ENCODE measurements at places on chromosomes 2 and 18.

GRCh38 chr18:63132819-63133200 is 186.8 kb downstream of the BCL2 start:
- DNase-seq = no peak

DNA sequence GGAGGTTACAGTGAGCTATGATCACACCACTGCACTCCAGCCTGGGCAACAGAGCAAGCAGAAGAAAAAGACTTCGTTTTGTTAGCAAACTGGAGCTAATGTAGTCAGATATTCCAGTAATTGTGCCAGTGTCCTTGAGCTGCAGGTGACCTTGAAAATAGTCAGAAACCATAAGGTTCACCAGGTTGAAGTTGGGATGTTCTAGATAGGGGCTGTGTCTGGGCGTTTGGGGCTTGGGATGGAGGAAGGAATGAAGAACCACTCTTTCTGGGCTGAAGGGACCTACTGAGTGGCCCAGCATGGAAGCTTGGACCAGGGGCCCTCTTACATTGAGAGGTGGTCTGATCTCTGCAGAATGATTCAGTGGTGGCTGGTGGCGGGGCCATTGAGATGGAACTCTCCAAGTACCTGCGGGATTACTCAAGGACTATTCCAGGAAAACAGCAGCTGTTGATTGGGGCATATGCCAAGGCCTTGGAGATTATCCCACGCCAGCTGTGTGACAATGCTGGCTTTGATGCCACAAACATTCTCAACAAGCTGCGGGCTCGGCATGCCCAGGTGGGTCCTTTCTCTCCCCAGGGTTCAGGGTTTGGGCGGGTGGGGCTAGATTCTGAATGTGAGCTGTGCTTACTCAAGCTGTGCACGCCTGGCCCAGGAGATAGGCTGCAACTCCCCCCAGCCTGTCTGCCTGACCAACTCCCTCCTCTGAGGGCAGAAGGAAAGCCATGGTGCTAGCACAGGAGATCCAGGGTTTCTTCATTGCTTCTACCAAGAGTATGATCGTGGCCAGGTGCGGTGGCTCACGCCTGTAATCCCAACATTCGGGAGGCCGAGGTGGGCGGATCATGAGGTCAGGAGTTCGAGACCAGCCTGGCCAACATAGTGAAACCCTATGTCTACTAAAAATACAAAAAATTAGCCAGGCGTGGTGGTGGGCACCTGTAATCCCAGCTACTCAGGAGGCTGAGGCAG is 17.1 kb downstream of the CCT7 start:
- DNase-seq = no peak

GRCh38 chr2:72917138-72917876 is at the start of gene EMX1:
Gene EMX1, plus strand, starts transcription at chr2:72917519. Its CDS starts 334 bp downstream, at chr2:72917853.
- DNase-seq = no peak

- no peak for DNase-seq
Observed at GRCh38 chr2:135743860-135744259, 2.2 kb downstream of the UBXN4 start.

- DNase-seq = no peak
Observed at GRCh38 chr2:100941646-100942240, 60.3 kb upstream of the RPL31 start.

- no peak for DNase-seq
Observed at GRCh38 chr2:146837857-146838256, 1007.0 kb upstream of the ACVR2A start.

DNA sequence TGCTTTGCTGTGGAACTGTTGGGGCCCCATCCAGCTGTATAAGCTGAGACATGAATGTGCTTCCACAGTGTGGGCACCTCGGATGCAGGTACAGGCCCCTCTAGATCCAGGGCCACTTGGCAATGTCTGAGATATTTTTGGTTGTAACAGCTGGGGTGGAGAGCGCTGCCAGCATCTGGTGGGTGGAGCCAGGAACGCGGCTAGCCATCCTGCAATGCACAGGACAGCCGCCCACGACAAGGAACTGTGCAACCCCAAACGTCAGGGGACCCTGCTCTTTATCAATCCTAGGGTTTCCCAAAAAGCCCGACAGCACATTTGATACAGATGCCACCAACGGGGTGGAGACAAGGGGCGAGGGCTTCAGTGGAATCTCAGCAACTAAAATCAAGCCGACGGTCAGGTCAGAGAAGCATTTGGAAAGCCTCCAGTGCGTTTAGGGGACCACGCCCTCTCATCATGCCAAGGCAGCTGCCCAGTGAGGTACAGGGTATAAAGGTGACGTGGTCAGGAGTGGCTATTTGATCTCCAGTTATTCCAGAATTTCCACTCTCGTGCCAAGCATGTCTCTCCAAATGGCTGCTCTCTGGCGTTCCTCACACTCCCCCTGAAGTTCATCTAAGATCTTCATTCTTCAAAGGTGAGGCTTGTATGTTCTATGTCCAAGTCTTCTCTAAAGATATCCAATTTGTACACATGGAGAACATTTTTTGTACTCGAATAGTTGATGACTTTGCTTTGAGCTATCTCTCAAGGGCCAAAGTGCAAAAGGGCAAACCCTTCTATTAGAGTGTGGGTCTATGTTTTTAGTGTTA is 55.7 kb downstream of the LRRFIP1 start:
- no peak for DNase-seq

GRCh38 chr2:98509542-98510321 is 65.1 kb downstream of the INPP4A start:
- DNase-seq = no peak

- peak; percentile 67 for DNase-seq
Observed at GRCh38 chr2:85887566-85888019, 1.2 kb downstream of the ST3GAL5 start.

- peak; percentile 45 for DNase-seq
Observed at GRCh38 chr2:207311316-207312005, 145.7 kb upstream of the KLF7 start.

GRCh38 chr2:155266583-155266982 is 568.1 kb downstream of the KCNJ3 start:
- no peak for DNase-seq

DNA sequence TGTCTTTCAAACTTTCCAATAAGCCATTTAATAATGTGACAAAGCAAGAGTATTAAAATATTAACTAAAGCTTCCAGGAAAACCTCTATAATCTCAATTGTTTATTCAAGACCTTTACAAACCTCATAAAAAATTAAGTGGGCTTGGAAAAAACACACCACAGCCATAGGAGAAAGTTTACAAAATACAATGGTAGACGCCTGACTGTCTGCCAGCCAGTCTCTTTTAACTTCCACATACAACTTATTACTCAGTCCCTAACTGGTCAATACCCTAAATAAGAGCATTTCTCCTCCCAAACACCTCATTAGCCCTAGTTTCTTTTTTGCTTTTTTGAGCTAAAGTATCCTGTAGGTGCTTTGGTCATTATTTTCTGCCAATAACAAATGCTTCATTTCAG is 247.4 kb upstream of the CYP26B1 start:
- no peak for DNase-seq

GRCh38 chr2:965640-966147 is 15.0 kb downstream of the SNTG2 start:
- no peak for DNase-seq

All from left cardiac atrium (tissue), 4 donors.